Mammary epithelial cell (primary cell): ENCODE measurements at places on chromosomes 1 and 21.

- DNase-seq = peak; percentile 99
These were observed 53.3 kb downstream of the NENF start for GRCh38 chr1:212485913-212486618.

GRCh38 chr1:231383159-231383860, 38.8 kb downstream of the EGLN1 start:
- DNase-seq = peak; percentile 74

DNA sequence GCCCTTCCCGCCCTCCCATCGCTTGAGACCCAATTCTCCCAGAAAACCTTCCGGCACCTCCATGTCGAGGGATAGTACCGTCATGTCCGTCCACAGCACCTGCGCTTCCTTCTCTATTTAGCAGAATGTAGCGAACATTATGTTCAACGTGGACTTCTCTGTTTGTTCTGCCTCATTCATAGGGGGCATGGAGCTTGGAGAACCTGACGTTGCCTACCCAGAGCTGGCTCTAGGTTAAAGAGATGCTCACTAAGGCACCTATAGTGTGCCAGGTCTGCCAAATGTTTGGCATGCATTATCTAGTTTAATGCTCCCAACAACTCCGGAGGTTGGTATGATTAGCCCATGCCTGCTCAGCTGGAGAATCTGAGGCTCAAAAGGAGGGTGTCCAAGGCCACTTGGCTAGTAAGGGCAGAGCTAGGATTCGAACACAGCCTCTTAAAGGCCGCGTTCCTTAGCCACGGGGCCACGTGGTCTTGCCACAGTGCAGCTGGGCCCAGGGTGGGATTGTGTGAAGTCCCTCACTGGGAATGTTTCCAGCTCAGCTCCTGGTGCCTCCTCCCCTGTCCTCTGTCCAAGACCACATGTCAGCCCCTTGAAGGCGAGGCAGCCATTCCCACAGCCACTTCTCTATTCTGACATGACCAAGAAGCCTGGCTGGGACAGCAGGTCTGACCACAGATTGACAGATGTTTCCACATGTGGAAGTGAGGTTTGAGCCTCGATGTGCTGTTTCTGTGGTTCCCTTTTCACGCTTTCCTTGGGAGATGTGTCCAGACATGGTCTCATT, 57.8 kb downstream of the RUNX3 start:
- DNase-seq = no peak

- DNase-seq = peak; percentile 99
These were observed 97.3 kb upstream of the HMCN1 start for GRCh38 chr1:185636848-185637247.

DNA sequence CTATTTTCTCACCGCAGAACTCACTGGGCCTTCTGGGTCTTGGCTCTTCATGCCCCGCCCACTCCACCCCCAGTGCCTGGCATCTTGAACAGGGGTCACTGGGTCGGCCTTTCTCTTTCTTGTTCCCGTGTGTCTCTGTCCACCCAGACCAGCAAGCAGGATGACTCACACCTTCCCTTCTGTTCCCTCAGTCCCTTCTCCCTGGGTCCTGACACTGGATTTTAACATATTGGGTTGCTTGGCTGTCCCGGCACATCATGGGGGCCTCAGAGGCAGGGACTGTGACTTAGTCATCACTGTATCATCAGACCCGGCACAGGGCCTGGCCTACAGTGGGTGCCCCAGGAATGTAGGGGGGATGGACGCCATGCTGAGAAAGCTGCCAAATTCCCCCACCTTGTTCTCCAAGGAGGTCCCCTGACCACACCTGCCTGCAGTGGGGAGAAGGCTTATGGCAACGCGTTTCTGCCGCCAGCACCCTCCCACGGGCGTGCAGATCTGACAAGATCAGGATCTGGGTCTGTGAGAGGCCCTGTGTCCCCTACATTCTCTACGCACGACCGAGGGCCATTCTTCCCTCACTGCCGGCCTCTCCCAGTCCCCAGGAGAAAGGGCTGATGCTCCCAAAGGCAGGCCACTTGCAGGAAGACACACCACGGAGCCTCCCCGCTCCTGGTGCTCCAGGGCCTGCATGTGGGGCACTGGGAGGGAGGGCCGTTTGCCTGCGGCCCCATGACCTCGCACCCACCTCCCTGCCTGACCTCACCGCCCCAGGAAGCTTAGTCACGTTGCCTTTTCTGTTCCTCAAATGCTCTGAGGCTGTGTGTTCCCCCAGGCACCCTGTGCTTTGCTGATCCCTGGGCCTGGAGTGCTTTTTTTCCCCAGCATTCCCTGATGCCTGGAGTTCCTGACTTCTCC, 157.2 kb upstream of the TMEM51 start:
- DNase-seq = peak; percentile 62

DNA sequence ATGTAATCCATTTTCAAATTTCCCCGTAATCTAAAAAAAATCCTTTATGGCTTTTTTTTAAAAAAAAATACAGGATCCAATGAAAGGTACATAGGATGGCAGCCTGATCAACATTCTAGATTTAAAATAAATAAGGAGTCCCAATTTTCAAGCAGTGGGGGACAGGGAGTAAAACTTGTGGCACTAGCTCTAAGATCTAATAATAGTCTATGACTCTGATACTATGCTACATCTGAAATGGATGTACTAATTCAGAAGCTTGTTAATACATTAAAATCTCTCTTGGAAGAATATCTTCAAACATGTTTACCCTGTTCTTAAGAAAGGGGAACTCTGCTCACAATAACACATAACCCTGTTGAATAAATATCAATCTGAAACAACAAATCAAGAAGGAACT, 8.5 kb downstream of the DIPK1A start:
- DNase-seq = no peak

DNA sequence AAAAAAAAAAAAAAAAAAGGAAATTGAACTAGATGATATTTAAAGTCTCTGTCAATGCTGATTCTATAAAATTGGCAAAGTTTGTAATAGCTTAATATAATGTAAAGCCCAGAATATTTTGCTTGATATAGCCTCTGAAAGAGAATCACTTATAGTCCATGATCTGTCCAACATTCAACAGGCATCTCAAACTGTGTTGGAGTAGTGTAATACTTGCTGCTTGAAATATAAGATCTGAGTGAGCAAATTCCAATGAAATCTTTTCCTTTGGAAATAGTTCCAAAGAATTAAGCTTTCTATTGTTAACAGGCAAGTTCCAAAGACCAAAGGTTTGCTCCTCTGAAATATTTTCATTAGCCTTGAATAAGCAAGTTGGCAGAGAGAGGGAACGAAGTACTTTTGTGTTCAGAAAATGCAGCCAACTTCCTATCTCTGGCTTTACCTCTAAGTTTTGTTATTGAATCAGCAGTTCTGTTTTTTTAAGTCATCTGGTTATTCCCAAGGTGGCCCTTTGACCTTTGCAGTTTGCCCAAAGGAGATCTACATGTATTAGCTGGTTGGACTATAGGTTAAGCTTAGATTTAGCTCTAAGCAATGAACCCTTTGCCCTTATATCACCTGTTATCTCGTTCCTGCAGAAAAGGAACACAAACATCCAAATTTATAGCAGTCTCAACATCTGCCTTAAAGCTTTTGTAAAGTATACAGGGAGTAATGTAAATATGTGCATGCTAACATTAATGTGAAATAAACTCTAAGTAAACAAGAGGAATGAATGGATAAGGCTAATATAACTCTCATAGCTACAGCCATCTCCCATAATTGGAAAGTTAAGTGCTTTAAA, 24.4 kb upstream of the CEP350 start:
- no peak for DNase-seq

DNA sequence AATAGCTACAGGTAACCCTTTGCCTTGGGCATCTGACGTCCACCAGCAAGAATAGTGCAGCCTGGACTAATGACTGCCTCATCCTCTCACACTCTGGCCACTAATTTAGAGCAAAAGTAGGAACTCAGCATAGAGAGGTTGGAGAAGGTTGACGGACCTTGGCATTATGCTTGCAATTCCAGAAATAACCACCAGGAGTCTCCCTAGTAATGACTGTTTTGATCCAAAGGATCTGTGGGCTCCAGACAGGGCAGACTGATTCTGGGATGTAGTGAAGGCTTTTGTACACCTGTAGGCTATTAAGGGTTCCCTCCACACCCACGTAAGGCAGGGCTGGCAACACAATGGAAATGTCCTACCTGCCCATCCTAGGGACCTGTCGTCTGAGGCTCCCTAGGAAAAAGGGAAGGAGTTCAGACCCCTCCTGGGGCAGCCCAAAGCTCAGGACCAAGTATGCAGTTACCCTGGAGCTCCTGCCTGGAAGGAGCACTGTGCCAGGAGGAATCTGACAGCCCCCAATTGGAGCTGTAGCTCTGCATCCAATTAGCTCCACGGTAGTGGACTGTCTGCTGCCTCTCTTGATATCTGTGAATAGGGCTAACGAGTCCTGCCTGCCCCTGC, 91.0 kb upstream of the TMEM51 start:
- DNase-seq = no peak

DNA sequence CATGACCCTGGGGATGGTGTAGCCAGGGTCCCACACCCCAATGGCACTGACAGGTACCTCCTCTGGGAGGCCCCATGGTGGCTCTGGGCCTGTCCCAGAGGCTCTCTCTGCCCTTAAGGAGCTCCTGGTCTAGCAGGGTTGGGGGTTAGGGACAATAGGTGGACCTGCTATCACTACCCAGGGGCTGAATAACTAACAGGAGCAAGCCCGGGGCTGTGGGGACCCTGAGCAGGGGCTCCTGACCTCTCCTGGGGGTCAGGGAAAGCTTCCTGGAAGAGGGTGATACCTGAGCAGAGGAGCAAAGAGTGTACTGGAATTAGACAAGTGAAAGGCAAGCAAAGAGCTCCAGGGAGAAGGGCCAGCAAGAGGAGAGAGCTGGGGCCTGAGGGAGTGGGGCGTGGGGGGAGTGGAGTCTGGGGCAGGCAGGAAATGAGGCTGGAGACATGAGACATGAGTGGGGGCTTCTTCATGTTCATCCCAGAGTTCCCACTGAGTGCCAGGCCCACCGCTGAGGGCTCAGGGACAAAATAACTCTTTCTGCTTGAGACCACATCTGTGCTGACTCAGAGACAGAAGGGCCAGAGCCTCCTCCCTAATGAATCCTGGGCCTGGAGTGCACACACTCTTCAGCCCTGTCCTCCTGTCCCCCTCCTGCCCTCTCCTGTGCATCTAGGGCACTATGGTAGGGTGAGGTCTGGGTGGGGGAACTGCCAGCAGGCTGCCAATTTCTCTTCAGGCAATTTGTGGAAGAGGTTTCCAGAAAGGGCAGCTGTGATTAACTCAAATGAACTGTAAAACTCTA, 517.6 kb downstream of the PTPRU start:
- DNase-seq = no peak

- DNase-seq = no peak
These were observed 151.7 kb downstream of the COP1 start for GRCh38 chr1:176055398-176055797.

- DNase-seq = no peak
These were observed 19.4 kb upstream of the EPHB2 start for GRCh38 chr1:22691031-22691753.

- DNase-seq = no peak
These were observed 384.9 kb downstream of the NCAM2 start for GRCh38 chr21:21383126-21383525.

GRCh38 chr1:9629445-9630201, 21.9 kb upstream of the PIK3CD start:
- DNase-seq = no peak

GRCh38 chr1:155079487-155080311, 1.1 kb downstream of the EFNA3 start:
- no peak for DNase-seq

GRCh38 chr1:179867493-179868330, 9.9 kb downstream of the TOR1AIP2 start:
- DNase-seq = peak; percentile 25

DNA sequence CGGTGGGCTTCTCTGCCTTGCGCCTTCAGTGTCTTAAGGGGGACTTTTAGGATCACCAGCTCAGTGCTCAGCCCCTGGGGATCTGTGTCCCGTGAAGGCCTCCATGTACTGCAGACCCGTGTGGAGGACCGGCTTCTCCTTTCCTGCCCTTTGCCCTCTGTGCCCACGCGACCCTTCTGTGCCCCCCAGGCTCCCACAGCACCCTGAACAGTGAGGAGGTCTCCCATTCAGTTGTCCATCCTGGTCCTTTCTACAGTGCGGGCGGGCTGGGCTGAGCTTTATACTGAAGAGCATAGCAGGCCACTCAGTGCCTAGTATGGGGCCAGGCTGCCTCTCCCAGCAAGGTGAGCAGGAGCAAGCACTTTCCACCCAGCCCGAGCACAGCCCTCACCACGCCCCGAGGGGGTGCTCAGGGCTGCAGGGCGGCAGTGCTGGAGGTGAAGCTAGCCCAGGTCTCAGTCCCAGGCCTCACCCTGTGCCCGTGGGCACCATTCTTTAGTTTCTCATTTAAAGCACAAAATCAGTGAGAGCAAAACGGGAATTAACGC, 7.6 kb upstream of the TFF1 start:
- DNase-seq = no peak

GRCh38 chr1:109391626-109392025, 6.1 kb downstream of the SORT1 start:
- no peak for DNase-seq

DNA sequence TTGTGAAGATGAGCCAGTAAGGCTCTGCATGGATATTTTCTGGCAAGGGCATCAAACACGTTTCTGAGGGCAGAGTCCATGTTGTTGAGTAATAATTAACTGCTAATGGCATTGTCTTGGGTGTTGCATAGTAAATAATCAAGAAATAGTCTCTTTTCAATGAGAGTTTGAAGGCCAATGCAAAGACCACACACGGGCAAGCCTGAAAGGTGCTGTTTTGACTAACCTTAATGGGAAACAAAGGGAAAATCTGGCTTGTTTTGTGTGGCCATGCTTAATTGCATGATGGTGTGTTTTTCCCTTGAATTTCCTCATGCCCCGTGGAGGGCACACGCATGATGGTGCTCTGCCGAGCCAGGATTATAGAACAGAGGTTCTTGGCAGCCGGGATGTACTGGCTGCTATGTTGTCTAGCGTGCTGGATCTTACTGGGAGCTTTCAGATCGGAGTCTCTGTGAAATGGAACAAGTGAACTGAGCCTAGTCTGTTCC, 127.6 kb downstream of the NOS1AP start:
- DNase-seq = no peak

DNA sequence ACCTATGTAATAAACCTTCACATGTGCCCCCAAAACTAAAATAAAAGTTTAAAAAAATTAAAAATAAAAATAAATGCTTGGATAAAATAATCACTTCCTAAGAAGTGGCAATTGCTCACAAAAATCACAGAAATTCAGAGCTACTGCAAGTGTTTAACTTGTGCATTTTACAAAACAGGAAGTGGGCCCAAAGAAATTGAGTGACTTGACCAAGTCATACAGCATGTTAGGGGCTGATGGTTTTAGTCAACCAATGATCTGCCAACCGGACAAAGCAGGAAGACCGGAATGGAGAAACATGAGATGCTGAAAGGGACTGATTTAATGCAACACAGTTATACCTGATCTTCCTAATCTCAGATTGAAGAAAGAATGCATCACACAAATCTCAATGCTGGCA, 96.5 kb downstream of the SMYD2 start:
- no peak for DNase-seq

DNA sequence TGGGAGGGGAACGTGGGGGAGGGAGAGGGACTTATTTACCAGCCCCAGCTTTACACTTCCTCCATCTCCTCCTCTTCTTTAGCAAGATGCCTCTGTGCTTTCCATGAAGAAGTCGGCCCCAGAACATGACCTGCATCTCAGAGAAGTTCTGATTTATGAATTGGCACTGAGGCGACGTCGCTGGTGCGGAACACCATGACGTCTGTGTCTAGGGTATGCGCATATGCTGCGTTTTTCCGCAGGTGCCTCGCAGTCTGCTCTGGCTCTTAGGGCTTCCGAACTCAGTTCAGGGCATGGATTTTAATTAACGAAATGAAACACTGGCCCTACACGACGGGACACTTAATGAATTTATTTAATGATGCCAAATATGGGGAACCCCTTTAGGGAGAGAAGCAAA, 510.3 kb downstream of the SMYD3 start:
- no peak for DNase-seq

- peak; percentile 53 for DNase-seq
These were observed 42.9 kb downstream of the UMODL1 start for GRCh38 chr21:42113926-42114409.
